ENCODE measurements at places on chromosomes 11 and 22.

- no peak for DNase-seq
These were observed 5.2 kb upstream of the ZC3H12C start for GRCh38 chr11:110087812-110088534.

DNA sequence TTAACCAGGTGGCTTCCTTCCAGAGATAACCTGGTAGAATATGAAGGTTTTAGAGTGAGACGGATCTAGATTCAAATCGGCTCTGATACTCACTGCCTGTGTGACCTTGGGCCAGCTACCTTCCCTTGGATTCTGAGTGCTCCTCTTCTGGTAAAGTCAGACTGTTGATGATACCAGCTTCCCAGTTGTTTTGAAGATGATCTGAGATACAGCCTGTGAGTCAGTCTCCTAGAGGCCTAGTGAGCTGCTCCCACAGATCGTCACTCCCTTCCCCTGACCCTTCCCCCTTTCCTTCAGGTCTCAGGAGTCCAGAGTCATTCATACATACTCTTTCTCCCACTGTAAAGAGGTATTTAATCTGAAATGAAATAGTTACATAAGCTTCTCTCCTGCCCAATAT lies 207.8 kb downstream of the GRIK4 start:
- DNase-seq, result no peak

DNA sequence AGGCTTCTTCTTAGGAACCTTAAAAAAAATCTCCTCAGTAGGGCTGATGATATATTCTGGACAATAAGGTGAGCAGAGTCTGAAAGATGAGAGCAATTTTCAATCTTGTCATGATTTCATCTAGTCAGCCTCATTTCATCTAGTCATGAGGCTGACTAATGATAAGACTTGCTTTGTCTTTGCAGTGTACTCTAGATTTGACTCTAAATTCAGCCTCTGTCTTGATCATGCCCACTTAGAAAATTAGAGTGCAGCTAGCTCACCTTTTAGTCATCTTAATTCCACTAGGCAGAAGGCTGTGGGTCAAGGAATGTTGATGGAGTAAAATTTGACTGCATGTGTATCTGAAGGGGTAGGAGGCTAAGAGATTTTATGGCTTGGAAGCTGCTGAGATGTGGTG lies 5.5 kb downstream of the EHF start:
- DNase-seq, result no peak

DNA sequence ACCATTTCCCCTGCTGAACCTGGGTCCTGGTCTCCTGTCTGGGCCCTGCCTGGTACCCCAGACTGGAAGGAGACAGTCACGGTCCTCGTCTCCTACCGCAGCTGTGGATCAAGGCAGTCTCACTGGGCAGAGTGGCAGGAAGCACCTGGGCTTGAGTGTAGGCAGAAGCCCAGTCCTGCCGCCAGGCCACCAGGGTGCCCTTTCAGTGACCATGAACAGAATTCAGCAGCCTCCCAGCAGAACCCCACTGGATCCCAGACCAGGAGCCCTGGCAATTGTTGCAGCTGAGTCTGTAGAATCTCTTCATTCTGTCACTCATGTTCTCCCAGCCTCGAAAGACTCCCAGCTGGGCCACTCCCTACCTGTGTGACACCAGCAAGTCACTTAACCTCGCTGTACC lies 25.5 kb upstream of the CREB3L1 start:
- no peak for DNase-seq

- no peak for DNase-seq
These were observed 3.5 kb downstream of the ZNF74 start for GRCh38 chr22:20397498-20397897.

- DNase-seq, result no peak
These were observed 104.8 kb downstream of the MICAL2 start for GRCh38 chr11:12215181-12215593.

DNA sequence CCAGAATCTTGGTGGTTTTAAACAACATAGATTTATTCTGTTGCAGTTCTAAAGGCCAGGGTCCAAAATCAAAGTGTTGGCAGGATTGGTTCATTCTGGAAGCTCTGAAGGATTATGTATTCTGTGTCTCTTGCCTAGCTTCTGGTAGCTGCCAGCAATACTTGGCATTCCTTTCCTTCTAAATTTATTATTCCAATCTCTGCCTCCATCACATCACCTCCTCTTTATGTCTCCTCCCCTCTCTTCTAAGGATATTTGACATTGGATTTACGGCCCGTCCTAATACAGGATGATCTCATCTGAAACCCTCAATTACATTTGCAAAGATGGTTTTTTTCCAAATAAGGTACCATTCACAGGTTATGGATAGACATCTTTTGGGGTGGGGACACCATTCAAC lies 186.5 kb downstream of the SBF2 start:
- no peak for DNase-seq

DNA sequence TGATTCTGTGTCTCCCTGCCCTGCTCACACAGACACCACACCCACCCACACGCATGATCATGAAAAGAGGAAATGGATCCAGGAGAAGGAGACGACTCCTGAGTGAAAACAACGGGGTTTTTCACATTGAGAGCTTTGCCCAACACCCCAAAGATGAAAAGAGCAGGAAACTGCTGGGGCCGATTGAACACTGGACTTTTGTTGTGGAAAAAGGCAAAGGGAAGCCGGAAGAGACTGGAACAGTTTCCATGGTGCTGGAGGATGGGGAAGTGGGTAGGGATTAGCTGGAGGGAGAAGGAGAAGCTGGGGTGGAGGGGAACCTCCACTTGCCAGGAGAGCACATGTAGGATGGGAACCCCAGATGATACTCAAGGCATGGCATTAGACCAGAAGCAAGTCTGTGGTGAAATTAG lies 5.2 kb upstream of the SLC43A3 start:
- no peak for DNase-seq

- DNase-seq, result no peak
These were observed 162.4 kb upstream of the SYN3 start for GRCh38 chr22:33220476-33221080.

GRCh38 chr11:76796511-76797198 lies 13.5 kb downstream of the TSKU start:
- no peak for DNase-seq

GRCh38 chr11:67651976-67652781 lies 1.6 kb upstream of the ACY3 start:
- DNase-seq, result no peak

DNA sequence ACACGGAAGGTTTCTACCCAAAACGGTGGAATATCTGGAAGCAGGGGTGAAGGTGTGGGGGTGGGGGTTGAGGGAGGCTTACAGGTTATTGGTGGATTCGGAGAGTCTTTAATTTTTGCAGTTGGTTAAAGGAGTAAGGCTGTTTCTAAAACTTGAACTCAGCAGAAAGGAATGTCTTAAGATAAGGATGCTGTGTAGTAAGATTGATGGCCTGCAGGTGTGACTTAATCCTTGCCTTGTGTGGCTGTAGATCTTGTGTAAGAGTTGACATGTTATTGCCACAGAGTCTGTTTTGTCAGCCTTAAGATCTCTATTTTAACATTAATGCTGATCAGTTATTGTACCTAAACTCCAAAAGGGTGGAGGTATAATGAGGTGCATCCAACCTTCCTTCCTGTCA lies 16.4 kb upstream of the OR6M1 start:
- DNase-seq, result no peak

DNA sequence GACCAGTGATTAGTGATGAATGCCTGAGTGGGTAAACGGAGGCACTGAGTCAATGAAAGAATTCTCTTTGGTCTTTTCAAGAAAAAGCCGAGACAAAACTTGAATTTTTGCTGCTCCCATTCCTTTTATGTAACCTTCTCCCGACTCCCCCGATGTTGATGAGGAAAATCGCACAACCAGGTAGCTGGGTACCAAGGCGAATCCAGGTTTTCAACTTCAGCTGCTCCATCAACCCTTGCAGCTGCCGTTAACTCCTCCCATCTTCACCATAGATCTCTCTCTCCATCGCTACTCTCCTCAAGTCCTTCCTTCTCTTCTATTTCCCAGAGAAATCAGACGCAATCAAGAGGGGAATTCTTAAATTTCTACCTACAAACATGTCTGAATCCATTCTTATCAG lies 611 bp upstream of the USP2 start:
- no peak for DNase-seq

GRCh38 chr11:75077316-75077715 lies 19.4 kb downstream of the OR2AT4 start:
- no peak for DNase-seq

DNA sequence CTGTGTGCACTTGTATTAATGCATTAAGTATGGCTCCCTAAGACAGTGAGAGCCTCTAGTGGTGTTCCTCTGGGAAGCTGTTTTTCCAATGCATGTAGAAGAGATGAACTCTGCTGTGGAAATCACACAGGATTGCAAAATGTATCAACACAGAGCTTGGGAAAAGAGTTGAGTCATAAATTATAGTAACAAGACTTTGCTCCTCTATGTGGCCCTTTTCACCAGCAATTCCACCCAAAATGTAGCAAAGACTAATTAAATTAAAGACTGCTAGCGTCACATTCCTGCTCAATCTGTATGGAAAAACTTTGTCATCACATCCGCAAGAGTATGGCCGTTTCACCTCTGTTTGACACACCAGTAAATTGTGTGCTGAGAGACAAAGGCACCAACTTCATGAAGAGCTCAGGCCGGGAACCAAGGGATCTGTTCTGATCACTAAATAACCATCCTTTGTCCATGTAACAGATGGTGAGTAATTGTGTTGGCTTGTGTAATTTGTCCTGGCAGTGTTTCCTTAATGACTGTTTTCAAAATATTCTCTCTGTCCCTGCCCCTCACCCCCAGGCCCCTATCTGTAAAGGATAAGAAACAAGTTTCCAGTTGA lies 209.2 kb upstream of the SORL1-AS1 start:
- DNase-seq, result no peak

GRCh38 chr11:12884751-12885318 lies 124.3 kb upstream of the RASSF10 start:
- no peak for DNase-seq

GRCh38 chr11:39724404-39724803 lies 1735.0 kb downstream of the LRRC4C start:
- no peak for DNase-seq

DNA sequence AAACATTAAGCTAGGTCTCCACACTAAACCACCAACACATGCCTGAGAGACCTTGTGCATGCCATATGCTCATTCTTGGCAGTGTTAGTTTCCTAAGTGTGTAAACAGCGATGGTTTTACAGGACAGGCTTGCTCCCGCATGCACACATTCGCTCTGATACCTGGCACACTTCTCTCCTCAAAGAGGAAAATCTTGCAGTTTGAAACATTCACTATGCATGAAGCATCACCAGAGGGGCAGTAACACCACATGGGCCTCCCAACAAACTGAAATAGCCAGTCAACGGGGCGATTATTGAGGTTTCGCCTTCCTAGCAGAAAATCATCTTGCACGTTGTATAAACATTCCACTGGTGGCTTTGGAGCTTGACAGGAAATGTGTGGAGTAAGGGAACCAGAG lies 52.6 kb downstream of the ABTB2 start:
- DNase-seq, result no peak

DNA sequence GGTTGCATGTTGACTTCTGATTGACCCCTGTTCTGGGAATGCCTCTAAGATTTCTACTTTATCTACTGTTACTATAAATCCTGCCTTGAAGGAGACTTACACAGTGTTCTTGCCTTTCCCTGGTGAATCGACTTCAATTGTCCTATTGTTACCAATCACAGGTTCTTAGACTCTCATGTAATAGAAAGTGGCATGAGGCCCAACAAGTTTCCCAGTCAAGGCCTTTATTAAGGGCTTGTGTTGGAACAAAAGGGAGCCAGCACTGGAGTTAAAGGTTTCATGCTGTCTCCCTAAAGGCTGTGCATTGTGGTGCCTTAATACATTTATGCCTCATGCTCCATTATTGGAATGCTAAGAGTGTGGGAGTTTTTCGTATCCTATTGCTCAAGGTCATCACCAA lies 23.3 kb downstream of the MS4A2 start:
- no peak for DNase-seq

DNA sequence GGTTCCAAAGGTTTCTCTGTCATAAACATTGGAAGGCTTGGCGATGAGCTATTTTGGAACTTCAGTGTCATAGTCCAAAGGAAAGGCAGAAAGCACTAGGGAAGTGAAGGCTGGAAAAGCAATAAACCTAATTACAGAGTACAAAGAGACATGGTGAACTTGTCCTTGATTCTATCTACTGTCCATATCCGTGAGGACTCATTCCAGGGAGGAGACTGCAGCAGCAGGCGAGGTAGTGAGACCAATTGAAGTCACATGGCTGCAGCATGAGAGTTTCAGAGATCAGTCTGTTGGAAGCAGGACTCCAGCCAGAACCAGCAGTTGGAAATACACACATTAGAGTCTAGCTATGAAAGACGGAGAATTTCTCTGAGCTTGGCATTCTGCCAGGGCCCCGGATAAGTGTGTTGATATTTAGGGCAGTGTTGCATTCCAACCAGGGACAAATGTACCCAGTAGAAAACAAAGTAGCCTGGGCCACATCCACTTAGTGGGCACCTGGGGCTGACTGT lies 54.1 kb upstream of the ARHGAP42 start:
- DNase-seq, result no peak

DNA sequence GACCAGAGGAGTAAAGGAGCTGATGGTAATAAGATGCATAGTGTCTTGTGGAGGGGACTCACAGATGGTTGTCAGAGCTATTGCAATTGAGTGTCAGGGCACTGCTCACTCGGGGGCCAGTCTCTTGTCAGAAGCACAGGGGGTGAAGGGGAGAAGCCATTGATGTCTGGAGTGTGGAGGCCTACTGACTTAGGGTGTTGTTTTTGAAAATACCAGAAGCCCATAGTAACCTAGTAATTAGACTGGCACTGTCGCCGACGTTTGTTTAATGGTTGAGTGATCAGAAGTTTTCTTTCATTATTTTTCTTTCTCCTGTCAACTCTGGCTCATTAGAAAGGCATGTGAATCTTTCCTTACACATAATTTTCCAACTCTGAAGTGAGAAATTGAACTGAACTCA lies 151.6 kb upstream of the TENM4 start:
- no peak for DNase-seq
